ENCODE measurements at places on chromosomes 7 and 10.

DNA sequence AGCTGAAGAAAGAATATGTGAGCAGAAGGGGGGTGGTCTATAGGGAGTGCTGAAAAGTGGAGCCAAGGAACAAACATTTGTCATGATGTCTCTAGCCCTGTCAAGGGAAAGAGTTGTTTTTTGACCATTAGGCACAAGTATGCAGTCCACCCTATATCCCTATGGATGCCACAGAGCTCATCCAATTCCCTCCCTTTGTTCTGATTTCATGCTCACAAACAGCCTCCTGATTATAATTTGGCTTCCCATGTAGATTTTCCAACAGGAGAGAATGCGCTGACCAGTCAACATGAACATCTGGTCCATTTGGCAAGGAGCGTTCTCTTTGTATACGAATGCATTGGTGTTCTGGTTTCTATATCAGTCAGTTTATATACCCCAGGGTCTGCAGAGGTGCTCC lies 12.1 kb upstream of the CEP41 start:
- no peak for DNase-seq

DNA sequence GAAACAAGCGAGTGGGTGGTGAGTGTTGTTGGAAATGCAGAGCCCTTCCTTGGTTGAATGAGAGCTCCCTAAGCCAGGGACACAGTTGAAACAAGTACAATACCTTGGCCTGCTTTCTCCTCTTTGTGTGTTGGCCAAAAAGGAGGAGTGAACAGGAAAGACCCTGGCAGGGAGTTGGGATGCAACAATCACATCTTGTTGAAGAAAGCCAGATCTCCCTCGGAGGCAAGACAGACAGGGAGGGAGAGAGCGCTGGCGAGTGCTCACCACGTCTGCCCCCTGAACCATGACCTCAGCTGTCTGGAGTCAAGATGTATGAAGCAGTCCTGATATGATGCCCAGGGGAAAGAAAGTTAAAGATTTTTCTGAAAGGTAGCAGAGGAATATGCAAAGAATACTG lies 66.8 kb downstream of the ADAM12 start:
- no peak for DNase-seq

DNA sequence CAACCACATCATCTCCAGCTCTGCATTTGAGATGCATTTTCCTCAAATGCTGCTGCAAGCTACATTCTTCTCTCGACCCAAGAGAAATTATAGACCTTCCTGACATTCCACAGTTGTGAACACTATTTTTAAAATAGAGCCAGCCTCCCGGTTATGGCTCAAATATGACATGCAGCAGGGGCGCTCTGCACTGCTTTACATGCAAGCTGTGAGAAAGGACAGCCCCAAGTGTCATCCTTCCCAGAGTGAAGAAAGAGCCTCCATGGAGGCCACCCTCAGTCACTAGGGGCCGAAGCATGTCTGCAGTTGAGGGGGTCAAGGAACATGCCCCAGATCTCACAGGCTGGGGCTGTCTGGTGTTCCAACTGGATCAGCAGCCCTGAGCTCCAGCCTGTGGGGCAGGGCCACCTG lies 63.9 kb upstream of the CHST15 start:
- no peak for DNase-seq

GRCh38 chr7:42522227-42522991 lies 285.4 kb upstream of the GLI3 start:
- DNase-seq, result no peak

- DNase-seq, result no peak
Observed at GRCh38 chr7:4486907-4487306, 195.2 kb upstream of the FOXK1 start.

GRCh38 chr10:102066399-102067088 lies 1.4 kb downstream of the HPS6 start:
- DNase-seq, result no peak

DNA sequence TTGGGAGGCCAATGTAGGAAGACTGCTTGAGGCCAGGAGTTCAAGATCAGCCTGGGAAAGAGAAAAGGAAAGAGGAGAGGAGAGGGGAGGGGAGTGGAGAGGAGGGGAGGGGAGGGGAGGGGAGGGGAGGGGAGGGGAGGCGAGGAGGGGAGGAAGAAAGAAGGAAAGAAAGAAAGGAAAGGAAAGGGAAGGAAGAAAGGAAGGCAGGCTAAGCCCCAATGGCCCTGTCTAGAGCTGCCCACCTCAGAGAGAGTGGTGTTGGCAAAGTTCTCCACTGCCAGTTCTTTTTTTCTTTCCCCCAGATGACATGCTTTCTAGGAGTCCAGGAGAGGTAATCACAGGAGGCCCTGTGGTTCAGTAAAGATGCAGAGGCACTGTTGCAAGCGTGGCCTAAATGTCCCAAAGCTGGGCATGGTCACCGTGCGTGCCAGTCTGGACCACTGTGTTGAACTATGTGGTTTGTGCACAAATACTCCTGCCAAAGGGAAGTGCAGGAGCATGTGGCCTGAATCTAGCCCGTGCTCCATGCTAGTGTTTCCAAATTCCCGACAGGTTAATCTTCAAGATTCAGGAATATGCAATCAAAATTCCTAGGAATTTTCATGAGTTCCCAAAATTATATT lies 39.7 kb downstream of the ODAD2 start:
- no peak for DNase-seq
